ENCODE measurements at places on chromosomes 5 and 9.

DNA sequence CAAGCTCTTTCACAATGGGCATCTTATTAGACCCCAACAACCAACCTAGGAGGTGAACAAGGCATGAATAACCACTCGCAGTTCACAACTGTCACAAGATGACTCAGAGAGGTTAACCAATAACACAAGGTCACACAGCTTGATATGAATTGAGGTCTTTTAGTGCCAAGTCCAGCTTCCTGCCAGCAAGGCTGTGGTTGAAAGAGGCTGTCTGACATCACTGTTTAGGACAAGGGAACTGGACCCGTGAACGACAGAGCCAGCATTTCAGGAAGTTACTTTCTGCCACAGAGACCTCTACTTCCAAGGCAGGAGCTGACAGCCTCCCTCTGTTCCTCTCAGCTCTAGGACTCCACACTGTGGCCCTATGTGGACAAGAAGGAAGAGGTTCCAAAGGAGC, 53.4 kb upstream of the ALDH1B1 start:
- no peak for DNase-seq

- DNase-seq, result no peak
These were observed 65.1 kb downstream of the MACROH2A1 start for GRCh38 chr5:135333732-135334515.

DNA sequence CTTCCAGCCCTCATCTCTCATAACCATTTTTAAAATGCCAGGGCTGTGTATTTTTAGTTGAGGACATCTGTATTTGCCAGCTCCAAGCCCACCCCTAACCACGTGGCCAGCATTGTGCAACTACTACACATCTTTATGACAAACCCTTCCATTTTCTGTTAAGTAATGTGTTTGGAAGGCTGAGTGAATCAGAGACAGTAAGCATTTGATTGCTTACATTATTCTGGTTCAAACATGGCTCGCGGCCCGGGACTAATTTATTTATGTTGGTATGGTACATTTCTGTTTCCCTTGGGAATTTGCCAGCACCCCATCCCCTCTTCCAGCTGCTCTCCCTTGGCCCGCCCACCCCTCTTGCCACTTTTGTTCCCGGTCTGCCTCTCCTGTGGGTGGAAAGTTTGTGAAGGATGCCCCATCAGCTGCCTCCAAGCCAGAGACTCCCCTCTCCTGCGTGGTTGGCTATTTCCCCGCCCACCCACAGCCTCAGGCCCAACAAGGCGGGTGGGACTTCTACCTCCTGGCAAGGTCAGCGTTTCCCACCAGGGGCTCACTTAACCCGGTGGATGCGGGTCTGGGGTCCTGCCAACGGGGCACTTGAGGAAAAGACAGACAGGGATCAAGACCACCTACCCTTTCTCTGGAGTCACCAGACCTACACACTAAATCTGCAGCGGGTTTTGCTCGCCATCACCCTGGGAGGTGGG, 162.2 kb downstream of the HSD17B3 start:
- DNase-seq, result no peak

DNA sequence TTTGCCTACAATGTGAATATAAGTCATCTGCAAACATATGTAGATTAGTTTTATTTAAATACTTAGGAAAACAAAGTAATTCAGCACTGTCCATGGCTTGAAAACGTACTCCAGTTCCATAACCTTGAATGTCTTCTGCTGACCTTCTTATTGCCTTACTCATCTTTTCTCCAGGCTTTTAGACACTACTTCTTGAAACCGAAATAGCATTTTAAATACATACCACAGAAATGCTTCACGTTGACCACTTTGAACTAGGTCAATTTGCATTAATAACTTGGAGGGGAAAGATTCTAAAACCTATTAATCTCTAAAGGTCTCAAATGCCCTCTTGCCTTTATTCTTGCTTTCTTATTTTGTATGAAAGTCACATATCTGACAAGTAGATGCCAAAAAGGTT, 995.4 kb upstream of the ACO1 start:
- no peak for DNase-seq

- DNase-seq, result no peak
These were observed 8.2 kb downstream of the NR2F1-AS1 start for GRCh38 chr5:93572608-93573353.
